ENCODE measurements at places on chromosomes 13 and 19.
A peak's percentile ranks its signal among the peaks of the same experiment; 100 is the strongest.

- no peak for DNase-seq
These were observed 136.3 kb upstream of the VSTM2B start for GRCh38 chr19:29389495-29389894.

- DNase-seq, result peak; percentile 47
These were observed 12.9 kb downstream of the B3GNT3 start for GRCh38 chr19:17807731-17808316.

DNA sequence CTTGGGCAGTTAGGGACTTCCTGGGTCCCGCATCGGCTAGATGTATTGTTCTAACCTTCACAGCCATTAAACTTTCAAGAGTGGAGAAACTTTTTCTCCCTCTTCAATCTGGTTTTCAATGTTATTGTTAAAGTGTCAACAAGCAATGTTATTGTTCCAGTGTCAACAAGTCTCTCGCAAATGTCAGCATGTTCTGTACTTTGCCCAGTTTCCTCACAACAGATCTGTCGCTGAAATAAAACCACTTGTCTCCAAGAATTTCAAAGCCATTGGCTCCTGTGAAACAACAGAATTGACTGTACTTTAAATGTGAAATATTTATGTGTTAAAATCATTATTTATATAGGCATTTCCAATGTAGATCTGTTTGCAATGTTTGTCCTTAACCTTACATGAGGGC, 138.0 kb downstream of the ITGBL1 start:
- DNase-seq, result no peak

GRCh38 chr19:45660636-45661035, 7.4 kb upstream of the GIPR start:
- DNase-seq, result no peak

DNA sequence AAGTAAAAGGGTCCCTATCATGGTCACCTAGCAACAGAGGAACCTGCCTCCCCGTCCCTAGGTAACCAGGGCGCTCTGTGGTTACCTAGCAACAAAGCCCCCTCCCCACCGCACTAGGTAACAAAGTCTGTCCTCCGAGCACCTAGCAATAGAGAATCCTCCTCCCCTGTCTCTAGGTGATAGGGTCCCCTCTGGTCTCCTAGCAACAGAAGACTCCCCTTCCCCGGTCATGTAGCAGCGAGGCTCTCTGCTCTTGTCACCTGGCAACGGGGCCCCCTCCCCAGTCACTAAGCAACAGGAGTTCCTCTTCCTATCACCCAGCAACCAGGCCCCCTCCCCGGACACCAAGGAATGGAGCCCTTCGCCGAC, 307 bp downstream of the JOSD2 start:
- DNase-seq, result no peak

DNA sequence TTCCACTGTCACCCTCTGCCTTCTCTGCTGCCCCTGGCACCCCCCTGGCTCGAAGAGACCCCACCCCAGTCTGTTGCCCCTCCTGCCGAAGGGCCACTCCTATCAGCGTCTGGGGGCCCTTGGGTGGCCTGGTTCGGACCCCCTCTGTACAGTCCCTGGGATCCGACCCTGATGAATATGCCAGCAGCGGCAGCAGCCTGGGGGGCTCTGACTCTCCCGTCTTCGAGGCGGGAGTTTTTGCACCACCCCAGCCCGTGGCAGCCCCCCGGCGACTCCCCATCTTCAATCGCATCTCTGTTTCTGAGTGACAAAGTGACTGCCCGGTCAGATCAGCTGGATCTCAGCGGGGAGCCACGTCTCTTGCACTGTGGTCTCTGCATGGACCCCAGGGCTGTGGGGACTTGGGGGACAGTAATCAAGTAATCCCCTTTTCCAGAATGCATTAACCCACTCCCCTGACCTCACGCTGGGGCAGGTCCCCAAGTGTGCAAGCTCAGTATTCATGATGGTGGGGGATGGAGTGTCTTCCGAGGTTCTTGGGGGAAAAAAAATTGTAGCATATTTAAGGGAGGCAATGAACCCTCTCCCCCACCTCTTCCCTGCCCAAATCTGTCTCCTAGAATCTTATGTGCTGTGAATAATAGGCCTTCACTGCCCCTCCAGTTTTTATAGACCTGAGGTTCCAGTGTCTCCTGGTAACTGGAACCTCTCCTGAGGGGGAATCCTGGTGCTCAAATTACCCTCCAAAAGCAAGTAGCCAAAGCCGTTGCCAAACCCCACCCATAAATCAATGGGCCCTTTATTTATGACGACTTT, 2.0 kb downstream of the ZFP36 start:
- peak; percentile 61 for DNase-seq
